Left hindlimb (tissue), 1 donor: ENCODE measurements at places on chromosomes 4 and X.

- DNase-seq, result no peak
Observed at GRCh38 chrX:115366535-115366934, 77.0 kb downstream of the LUZP4 start.

- DNase-seq, result no peak
Observed at GRCh38 chrX:65488495-65488894, 46.1 kb downstream of the LAS1L start.

GRCh38 chr4:151403656-151404055 is 5.3 kb upstream of the FHIP1A start:
- no peak for DNase-seq

DNA sequence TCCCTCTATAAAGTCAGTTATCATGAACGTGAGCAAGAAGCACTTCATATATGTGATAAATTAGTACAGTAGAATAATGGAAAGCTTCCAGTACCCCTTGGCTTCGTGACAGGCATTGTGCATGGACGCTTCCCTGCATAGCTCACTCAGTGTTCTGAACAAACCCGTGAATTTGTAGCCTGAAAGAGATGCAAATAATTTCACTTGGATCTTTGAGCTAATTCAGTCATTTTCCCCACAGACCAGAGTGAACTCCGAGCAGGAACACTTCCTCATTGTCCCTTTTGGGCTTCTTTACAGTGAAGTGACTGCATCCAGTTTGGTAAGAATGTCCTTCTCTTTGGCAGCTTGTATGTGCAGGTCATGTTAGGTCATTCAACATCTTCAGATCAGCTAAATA is 50.1 kb downstream of the ADD1 start:
- no peak for DNase-seq

DNA sequence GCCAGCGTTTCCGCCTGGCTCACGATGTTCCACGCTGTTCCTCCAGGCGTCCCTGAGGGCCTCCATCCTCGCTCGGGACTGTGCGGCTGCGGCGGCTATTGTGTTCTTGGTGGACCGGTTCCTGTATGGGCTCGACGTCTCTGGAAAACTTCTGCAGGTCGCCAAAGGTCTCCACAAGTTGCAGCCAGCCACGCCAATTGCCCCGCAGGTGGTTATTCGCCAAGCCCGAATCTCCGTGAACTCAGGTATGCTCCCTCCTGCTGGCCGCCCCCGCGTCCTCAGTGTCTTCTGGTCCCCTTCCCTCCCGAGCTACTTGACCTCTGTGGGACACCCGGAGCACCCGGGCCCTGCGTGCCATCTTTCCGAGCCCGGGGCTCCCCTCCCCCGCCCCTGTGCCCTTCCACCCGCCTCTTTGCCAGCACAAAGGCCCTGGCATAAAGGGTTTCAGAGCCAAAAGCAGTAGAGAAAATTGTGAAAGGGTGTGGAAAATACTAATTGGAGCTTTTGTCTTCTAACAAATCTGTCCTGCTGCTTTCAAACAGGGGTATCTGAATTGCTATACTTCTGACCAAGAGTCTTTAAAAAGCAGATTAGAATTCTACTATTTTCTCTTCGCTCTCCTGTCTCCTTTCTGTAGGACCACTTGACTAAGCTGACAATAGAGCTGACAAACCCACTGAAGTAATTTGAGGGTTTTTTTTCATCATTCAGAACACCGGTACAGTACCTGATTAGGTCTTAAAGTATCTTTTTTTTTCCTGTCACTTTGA is 104.0 kb downstream of the NEUROG2 start:
- DNase-seq, result no peak

GRCh38 chr4:20318909-20319277 is 67.2 kb downstream of the SLIT2 start:
- DNase-seq, result no peak

GRCh38 chrX:8783097-8783713 is 18.0 kb downstream of the FAM9A start:
- no peak for DNase-seq

GRCh38 chrX:16308773-16309172 is 141.5 kb downstream of the MAGEB17 start:
- no peak for DNase-seq
